ENCODE measurements at places on chromosomes 4 and X.
A peak's percentile ranks its signal among the peaks of the same experiment; 100 is the strongest.

DNA sequence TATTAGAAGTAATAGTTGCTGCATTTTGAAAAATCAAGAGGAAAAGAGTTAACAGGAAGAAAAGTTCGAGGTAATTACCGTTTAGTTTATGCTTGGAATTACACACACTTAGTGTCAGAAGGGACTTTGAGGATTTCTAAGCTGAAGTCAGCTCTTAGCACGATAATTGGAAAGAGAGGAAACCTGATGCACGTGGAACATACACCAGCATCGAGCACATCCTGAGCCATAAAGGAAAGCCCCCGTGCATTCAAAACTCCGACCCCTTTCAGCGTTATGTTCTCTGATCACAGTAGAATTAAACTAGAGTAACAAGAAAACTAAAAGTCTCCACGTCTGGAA, 400 bp upstream of the PAQR3 start:
- no peak for DNase-seq

DNA sequence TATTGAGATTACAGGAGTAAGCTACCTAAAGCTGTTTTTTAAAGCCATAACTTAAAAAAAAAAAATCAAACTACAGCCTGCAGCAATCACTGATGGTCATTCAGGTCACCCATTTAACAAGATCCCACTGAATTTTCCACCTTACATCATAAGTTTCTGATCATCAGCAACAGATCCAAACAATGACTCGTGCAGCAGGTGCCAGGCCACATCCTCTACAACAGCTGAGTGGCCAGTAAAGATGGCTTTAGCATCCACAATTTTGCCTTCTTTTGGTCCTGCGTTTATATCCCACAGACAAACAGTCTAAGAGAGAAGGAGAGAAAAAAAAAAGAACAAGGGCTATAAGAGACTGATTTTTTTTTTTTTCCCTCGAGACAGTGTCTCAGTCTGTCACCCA, 16.6 kb downstream of the RBBP7 start:
- DNase-seq, result peak; percentile 51

GRCh38 chr4:165351359-165352130, 24.1 kb downstream of the MSMO1 start:
- DNase-seq, result no peak

GRCh38 chr4:173139561-173139960, 29.1 kb upstream of the GALNT7 start:
- DNase-seq, result no peak

DNA sequence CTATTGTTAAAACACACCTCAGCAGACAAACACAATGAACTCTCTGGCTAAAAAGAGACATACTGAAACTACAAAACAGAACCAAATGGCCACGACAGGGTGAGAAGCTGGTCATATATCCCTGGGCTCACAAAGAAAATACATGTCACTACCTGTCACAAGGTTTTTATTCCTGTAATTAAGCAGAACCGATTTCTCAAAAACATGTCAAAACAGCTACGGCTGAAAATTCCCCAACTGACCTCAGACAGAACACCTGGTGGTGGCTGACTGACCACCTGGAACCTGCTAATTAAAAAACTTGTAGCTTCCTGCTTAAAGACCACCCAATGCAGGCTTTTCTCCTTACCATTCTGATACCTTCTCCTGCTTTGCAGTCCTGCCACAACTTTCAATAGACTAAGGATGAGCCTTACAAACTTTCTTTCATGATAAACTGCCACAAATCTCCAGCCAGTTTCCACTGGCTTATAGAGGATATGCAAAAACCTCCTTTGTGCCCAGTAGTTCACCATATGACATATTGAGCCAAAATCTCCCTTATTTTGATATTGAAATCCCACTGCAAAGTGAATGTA, 571.9 kb downstream of the SPOCK3 start:
- no peak for DNase-seq

DNA sequence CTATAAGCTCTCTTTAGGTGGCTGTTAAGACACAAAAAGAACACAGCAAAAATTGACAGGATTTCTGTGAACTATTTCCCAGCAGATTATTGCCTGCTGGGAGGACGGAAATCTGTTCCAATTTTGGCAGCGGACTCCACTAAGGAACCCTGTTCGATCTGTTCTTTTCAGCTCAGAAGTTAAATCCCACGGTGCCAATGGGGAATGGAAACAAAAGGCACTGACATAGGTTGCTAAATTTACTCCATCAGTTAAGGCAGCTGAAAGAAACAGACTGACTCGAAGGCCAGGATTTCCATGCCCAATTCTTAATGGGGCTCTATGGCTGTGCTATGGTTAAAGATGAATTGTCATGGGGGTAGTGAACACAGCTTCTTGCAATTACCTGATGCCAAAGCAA, 126.5 kb upstream of the HPGD start:
- no peak for DNase-seq

DNA sequence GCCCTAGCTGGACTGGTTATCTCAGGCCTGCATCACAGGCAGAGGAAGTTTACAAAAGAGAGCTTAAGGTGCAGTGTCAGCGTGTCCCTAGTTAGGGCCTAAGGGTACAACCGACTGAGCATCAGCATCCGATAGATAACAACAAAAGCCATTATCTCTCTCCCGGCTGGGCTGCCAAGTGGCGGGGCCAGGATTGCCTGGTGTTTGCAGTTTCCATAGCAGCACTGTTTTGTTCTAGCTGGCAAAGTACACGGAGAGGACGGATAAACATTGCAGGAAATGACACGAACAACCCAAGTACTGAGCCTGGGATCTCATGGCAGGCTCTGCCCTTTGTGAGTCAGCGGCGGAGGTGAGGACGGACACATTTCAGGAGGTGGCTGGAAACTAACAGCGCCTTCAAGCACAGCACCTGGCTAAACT, 104.7 kb upstream of the NOCT start:
- peak; percentile 90 for DNase-seq

- peak; percentile 4 for DNase-seq
Observed at GRCh38 chrX:22323541-22323940, 50.8 kb downstream of the CBLL2 start.

DNA sequence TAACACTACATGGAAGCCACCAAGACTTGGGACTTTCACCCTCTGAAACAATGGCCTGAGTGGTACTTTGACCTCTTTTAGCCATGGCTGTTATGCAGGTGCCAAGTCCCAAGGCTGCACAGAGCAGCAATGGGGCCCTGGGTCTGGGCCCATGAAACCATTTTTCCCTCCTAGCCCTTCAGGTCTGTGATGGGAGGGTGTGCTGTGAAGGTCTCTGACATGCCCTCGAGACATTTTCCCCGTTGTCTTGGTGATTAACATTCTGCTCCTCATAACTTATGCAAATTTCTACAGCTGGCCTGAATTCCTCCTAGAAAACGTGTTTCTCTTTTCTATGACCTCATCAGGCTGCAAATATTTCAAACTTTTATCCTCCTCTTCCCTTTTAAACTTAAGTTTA, 30.4 kb upstream of the ADGRA3 start:
- no peak for DNase-seq

Measured in kidney tubule cell (primary cell).